ENCODE measurements at places on chromosomes 1 and 21.

DNA sequence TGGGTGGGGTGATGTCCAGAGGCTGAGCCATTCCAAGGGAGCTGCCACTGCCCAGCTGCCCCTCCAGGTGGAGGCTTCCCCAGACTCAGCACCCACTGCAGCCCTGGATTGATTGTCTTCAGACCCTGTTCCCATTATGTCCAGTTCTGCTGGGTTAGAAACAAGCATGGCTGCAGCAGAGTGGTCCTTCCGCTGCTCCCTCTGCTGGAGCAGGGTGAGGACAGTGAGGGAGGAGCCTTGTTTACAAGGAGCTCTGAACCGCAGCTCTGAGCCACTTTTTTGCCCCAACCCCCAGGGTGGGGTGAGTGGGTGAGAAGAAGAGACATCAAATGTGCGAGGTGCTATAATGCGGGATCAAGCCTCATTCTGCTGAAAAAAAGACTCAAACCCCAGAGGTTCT is 2.3 kb downstream of the TNNT2 start:
- no peak for DNase-seq

DNA sequence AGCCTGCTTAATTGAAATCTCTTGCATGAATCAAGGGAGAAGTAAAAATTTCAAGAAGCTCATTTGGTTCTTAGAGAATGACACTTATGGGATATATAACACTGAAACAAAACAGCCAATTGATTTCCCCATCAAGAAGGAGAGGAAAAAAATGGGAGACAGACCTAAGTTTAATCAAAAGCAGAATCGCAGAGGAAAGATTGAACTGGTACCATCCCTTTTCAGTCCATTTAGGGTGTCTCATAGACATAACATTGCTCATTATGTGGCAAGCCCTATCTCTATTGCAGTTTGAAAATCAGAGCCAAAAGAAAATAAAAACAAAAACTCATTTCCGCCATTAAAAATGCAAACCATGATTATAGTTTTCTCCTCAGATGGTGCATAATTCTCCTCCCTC is 119.6 kb downstream of the AK5 start:
- no peak for DNase-seq

GRCh38 chr21:18155508-18156193 is 89.0 kb upstream of the CHODL start:
- DNase-seq = no peak

DNA sequence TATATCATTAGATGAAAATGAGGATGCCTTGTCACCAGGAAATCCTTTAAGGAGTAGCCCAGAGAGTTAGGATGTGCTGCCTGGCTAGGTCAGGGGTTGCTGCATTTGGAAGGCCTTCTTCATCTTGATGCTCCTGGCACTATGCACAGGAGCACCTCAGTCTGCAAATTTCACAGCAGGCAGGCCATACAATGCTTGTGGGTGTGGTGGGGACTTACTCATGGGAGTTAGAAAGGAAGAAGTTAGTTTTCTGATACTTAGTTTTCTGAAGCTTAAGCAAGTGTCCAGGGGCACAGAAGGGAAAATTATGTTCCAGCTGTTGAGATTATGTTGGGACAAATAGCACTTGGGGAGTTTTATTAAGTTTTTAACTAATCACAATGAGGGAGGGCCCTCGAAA is 11.4 kb downstream of the HLX start:
- DNase-seq = no peak

- no peak for DNase-seq
Measured at GRCh38 chr1:12436345-12436658, 181.7 kb downstream of the DHRS3 start.

- DNase-seq = no peak
Measured at GRCh38 chr1:74395571-74395970, 116.8 kb downstream of the LRRC53 start.

- no peak for DNase-seq
Measured at GRCh38 chr1:93056214-93056613, 22.9 kb upstream of the MTF2 start.

- no peak for DNase-seq
Measured at GRCh38 chr1:160104486-160104885, 6.1 kb upstream of the IGSF8 start.

DNA sequence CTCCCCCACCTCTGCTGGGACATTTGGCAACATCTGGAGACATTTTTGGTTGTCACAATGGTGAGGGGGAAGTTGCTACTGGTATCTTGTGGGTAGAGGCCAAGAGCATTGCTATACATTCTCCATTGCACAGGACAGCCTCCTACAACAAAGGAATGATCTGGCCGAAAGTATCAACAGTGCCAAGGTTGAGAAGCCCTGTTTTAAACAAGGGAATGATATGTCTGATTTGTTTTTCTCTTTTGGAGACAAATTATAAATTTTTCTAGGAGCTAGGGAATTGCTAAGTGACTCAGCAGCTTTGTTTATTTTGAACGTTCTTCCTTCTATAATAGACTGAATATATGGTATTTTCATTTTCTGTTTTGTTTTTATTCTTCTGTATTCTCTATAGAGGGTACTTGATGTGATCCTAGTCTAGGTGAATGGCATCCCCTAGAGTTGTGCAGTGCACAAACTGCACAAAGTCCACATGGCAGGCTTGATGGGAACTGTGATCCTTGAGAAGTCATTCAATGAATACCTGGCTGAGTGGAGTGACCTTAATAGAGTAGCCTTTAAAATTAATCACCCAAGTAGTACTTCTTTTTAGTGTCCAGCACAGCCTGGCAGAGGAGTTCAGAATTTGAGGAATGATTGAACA is 288.6 kb upstream of the USP24 start:
- DNase-seq = no peak

- DNase-seq = no peak
Measured at GRCh38 chr1:176460544-176461336, 2.2 kb upstream of the PAPPA2 start.

GRCh38 chr1:226086776-226087175 is 24.3 kb downstream of the H3-3A start:
- no peak for DNase-seq

DNA sequence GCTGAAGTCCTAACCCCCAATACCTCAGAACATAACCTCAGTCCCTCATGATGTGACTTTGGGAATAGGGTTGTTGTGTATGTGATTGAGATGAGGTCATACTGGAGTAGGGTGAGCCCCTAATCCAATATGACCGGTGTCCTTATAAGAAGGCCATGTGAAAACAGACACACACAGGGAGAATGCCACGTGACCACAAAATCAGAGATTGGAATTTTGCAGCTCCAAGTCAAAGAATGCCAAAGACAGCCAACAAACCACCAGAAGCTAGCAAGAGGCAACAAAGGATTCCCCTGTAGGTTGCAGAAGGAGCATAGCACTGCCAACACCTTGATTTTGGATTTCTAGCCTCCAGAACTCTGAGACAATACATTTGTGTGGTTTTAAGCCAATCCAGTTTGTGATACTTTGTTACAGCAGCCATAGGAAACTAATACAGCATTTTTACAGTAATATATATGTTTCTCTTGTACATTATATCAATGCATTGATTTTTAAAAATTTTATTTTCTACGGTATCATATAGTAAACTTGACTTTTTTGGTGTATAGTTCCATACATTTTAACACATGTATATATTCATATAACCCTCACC is 5.4 kb downstream of the ZSWIM5 start:
- no peak for DNase-seq

GRCh38 chr21:41953831-41954653 is at the start of gene C2CD2:
Gene C2CD2 (minus strand): TSS chr21:41954018. CDS start chr21:41953648, 370 bp downstream.
- DNase-seq = no peak
